ENCODE measurements at places on chromosomes 5 and 9.

DNA sequence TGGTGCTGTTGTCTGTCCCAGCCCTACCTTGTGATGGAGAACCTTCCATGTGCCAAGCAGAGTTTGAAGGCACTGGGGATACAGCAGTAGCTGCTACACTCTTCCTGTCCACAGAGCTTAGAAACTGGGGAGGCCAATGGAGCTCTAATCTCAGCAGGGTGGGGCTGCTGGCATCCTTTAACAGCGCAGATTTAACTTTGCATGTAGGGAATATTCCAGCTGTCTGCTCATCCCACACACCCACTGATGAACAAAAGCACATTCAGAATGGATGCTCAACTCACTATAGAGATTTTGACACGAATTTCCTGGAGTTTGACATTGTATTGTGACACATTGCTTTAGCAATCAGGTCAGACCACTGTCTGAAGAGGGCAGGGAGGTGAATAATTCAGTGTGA, 49.0 kb downstream of the TMEM215 start:
- no peak for DNase-seq

DNA sequence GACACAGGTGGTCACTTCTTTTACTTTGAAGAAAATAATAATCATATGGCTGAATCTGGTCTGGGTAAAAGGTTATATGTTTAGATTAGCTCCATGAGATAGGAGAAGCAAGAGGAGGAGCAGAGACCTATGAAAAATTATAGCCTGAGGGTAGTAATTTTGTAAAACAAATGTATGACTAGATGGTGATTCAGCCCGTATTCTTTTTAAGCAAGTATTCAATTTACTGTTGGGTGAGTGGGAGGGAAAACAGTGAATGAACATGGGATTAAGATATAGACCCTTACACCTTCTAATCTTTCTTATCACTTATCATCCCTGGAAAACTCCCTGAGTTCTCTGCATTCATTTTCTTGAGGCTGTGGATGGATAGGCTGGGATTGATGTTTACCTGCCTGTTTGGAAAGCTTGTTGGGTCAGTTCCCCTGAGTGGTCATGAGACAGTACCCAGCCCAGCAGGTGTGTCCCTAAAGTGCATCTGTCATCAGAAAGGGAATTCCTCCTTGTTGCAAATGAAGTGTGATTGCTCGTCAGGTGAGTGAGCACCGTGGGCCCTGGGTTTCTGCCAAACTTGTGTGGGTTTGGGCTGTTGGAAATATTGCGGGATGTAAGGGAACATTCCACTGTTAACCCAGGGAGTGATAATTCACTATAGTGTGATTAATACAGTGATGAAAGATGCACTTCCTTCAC, 101.2 kb upstream of the GDNF start:
- DNase-seq: no peak

- no peak for DNase-seq
Measured at GRCh38 chr9:105984714-105985113, 290.4 kb downstream of the TMEM38B start.

DNA sequence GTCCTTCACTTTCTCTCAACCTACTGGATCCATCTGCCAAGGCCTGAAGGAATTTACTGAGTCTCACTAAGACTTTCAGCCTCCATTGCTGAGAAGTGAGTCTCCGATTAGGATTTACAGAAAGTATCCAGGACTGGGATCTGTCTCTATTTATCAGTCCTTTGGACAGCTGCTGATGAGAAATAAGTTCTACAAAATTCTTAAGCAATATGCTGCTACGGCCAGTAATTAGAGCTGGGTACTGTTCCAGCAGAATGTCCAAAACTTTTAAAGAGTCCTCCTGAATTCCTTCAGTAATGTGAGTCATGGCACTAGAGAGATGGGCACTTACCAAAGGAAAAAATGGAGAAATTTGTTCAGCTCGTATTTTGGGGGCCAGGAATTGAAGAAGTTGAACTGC, 5.9 kb downstream of the TEX10 start:
- DNase-seq: no peak

DNA sequence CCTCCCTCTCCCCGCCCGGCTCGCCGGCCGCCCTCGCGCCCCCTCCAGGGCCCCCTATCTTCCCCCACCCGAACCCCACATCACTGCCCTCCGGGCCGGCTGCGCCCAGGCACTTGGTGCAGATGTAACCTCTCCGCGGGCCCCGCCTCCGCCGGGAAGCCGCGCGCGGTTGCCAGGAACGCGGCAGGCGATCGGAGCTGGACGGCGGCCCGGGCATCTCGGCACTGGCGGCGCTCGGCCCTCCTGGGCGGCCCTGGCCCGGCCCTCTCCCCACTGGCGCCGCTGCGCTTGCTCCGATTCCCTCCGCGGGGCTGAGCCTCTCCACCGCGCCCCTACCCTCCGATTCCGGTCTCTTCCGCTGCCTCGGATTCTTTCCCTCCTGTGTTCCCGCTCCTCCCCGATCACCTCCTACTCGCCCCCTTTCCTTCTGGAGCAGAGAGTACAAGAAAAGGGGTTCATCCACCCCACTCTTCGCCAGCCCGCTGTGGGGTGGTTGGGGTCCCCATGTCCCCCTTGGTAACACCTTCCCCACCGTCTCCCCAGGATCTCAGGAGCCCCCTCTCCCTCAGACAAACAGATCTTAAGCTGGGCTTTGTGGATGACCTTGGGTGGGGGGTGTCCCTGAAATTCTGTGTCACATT, 70.6 kb downstream of the C9orf50 start:
- no peak for DNase-seq

GRCh38 chr9:98331536-98332259, 76.2 kb upstream of the TBC1D2 start:
- DNase-seq: no peak

GRCh38 chr5:133652951-133653759, 40.8 kb upstream of the FSTL4 start:
- DNase-seq: no peak

DNA sequence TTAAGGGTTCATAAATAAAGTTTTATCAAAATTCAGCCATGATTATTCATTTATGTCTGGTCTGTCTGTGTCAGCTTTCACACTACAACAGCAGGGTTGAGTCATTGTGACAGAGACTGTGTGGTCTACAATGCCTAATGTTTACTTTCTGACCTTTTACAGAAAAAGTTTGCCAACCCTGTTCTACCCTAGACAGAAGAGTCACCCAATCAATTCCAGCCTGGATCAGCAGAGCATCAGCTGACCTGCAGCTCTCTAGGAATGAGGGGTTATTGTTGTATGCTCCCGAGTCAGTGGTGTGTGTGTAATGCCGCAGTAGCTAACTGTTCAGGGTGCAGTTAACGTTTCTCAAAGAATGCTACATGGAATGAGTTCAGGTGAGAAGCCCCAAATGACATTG, 87.3 kb downstream of the HRH2 start:
- no peak for DNase-seq

GRCh38 chr5:98768160-98768959, 5.1 kb upstream of the RGMB start:
- no peak for DNase-seq

- no peak for DNase-seq
Measured at GRCh38 chr5:77272206-77272605, 61.7 kb downstream of the PDE8B start.

GRCh38 chr9:75148561-75148960, 60.2 kb downstream of the OSTF1 start:
- no peak for DNase-seq

GRCh38 chr5:77230727-77231470, 20.4 kb downstream of the PDE8B start:
- no peak for DNase-seq

DNA sequence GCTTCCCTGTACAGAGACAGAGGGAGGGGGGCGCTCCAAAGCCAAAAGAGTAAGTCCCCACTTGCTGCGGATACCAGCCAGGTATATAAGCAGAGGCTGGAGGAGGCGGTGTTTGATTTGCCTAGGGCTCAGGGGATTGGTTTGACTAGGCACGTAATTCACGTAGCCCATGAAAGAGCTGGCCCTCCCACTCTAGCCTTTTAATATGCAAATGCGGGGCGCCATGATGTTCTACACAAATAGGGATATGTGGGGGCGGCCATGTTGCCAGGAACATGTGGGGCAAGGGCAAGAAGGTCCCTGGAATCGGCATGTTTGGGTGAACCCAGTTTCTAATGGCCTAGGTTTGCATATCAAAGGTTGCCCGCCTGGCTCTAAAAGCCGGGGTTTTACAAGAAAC, 3.3 kb upstream of the PRLR start:
- no peak for DNase-seq

GRCh38 chr5:143985832-143986515, 174.0 kb downstream of the HMHB1 start:
- DNase-seq: no peak

DNA sequence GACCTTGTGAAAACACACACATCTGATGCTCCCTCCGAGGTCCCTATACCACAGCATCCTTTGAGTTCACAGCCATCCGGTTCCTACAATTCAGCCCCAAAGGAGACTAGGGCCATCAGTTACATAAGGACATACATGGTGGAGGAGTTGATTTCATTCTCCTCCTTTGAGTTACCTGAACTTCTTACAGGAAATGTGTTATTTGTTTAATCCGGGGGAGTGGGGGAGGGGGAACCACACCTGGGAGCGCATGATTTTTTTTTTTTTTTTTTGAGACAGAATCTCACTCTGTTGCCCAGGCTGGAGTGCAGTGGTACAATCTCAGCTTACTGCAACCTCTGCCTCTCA, 30.7 kb downstream of the SEMA4D start:
- DNase-seq: no peak

DNA sequence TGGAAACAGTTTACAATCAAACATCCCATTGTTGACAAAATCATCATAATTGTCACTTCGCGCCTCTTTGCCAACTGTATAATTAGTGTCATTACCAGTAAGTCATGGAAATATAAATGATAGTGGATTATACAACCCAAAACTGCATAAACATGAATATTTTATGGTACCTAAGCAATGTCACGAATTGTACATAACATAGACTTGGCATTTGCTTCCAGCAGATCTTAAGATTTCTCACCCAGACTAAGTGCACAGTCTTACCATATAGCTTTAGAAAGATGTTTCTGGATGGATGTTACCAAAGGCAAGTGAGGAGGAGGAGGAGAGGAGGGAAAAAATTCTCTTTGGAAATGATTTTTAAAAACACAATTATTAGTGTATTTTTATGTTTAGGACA, 113.4 kb upstream of the TAS2R1 start:
- no peak for DNase-seq

- no peak for DNase-seq
Measured at GRCh38 chr5:143230676-143230996, 172.8 kb downstream of the NR3C1 start.

GRCh38 chr5:159658266-159658925, 257.9 kb upstream of the ADRA1B start:
- no peak for DNase-seq

- DNase-seq: no peak
Measured at GRCh38 chr9:121863955-121864354, 212.5 kb downstream of the DAB2IP start.

- DNase-seq: no peak
Measured at GRCh38 chr5:169522851-169523250, 60.7 kb upstream of the SPDL1 start.

GRCh38 chr5:42467981-42468524, 44.8 kb downstream of the GHR start:
- no peak for DNase-seq

- peak; percentile 5 for DNase-seq
Measured at GRCh38 chr9:109574061-109574882, 76.2 kb upstream of the PTPN3 start.

DNA sequence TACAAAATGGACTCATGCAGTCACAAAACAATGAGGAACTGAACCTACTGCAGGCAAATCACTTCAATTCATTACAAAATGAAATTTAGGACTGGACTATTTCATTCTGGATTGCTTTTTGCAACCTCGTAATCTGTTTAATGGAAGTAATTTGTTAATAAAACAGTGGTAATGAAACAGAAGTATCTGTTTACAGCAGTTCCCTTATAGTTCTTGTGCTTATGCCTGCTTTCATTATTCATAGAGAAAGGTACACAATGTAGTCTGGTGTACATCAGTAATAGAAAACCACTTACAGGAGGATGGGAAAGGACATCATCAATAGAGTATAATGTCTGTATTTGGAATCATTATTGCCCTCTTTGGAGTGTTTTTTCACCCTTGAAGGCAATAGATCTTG, 389.2 kb upstream of the NUDT12 start:
- DNase-seq: no peak

- no peak for DNase-seq
Measured at GRCh38 chr5:67182301-67182790, 14.3 kb downstream of the CD180 start.

GRCh38 chr9:126304207-126304970, 22.2 kb upstream of the MVB12B start:
- no peak for DNase-seq

- DNase-seq: no peak
Measured at GRCh38 chr5:78603636-78604175, 44.9 kb downstream of the LHFPL2 start.

GRCh38 chr9:36008774-36009300, 27.9 kb upstream of the RECK start:
- DNase-seq: no peak

- peak; percentile 42 for DNase-seq
Measured at GRCh38 chr5:150035139-150035895, 34.8 kb downstream of the HMGXB3 start.

DNA sequence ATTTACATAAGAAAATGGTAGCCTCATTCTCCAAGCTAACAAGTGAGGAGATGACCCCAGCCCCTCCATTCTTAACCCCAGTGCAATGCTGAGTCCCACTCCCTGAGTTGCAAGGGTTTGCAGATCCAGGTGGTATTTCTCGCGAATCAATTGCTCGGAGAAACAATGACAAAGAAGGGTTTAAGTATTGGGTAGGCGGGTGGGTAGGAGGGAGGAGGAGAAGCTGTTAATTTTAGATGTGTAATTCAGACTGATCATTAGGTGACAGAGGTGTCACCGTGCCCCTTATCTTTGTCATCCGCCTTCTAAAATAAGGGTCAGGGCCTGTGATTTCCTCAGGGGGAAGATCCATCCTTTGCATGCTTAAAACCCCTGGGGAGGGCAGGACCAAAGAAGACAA, 17.0 kb upstream of the SH3RF2 start:
- DNase-seq: no peak

DNA sequence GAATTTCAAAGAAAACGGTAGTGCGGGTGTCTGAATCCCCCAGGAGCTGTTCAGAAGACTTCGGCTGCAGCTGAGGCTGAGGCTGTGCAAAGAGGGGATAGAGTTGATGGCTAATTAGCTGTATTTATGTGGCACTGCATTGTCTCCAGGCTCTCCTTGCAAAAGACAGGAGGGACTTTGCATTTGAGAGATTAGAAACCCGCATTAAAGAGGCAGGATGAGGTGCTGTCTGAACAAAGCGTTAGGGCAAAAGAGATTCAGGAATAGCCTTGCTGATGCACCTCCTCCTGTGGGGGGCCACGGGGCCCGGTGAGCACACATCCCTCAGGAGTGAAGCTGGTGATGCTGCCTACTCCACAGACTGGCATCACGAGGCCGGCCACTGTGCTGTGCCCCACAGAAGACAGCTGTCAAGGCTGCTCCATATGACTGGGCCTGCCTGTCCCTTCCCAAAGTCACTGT, 343.6 kb upstream of the DAP start:
- no peak for DNase-seq

- no peak for DNase-seq
Measured at GRCh38 chr9:131529597-131530545, 1.2 kb downstream of the UCK1 start.
